ENCODE measurements at places on chromosomes 7 and 10. TPM values are rescaled to one million over a fixed set of nuclear protein-coding genes. Genes with fewer than 3 reads are reported as not detected.

Gene STN1
- 29.2 TPM for total RNA-seq

Gene PSPH
- total RNA-seq = 25.6 TPM

Gene TRPV5
- 0.34 TPM for total RNA-seq

Gene LLCFC1
- total RNA-seq = not detected

Gene H2BK1
- not detected for total RNA-seq

Gene NACAD
- 6.8 TPM for total RNA-seq

DNA sequence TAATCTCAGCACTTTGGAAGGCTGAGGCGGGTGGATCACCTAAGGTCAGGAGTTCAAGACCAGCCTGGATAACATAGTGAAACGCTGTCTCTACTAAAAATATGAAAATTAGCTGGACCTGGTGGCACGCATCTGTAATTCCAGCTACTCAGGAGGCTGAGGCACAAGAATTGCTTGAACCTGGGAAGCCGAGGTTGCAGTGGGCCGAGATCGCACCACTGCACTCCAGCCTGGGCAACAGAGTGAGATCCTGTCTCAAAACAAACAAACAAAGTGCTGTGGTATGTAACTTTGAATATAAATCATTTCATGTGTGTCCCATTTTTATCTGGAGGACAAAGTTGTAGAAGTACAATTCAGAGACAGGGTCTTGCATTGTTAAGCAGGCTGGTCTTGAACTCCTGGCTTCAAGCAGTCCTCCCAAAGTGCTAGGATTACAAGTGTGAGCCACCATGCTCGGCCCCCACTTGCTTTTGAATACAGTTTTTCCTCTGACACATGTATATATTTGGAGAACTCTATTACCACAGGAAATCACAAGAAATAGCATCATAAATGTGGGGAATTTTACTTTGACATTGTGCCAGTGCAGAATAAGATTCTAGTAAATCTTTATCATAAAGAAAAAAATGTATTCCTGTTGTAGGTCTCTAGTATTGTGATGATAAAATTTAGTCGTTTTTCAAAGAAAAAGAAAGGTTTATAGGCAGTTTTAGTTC lies 32.6 kb downstream of the PTPN12 start:
- no peaks in the 10 kb centered on the region for H3K4me1 ChIP-seq
- no peak overlapping the region for H3K27ac ChIP-seq
- no peak overlapping the region for H3K4me3 ChIP-seq
- H3K36me3 ChIP-seq = no peaks in the 10 kb centered on the region
- H3K27me3 ChIP-seq = no peaks in the 10 kb centered on the region

DNA sequence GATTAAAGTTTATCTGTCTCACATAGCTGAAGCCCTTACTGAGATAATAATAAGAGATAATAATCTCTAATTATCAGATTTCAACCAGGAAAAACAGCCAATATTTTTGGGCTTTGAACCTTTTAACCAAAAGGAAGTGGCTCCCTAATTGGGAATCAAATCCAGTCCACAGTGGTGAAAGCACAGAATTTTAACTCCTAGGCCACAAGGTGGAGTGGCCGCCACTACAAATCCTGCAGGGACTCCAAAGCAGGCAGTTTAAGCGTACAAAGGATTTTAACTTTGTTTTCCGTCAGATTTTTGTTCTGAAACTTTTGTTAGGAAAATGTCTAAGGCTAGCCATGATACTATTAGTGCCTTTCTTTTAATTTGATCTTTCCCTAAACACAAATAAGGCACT lies 99.6 kb upstream of the CCNY start:
- no peak overlapping the region for H3K4me3 ChIP-seq
- H3K36me3 ChIP-seq = no peaks in the 10 kb centered on the region
- no peak for DNase-seq
- H3K27me3 ChIP-seq = no peaks in the 10 kb centered on the region
- H3K27ac ChIP-seq = no peak overlapping the region
- no peaks in the 10 kb centered on the region for H3K4me1 ChIP-seq

DNA sequence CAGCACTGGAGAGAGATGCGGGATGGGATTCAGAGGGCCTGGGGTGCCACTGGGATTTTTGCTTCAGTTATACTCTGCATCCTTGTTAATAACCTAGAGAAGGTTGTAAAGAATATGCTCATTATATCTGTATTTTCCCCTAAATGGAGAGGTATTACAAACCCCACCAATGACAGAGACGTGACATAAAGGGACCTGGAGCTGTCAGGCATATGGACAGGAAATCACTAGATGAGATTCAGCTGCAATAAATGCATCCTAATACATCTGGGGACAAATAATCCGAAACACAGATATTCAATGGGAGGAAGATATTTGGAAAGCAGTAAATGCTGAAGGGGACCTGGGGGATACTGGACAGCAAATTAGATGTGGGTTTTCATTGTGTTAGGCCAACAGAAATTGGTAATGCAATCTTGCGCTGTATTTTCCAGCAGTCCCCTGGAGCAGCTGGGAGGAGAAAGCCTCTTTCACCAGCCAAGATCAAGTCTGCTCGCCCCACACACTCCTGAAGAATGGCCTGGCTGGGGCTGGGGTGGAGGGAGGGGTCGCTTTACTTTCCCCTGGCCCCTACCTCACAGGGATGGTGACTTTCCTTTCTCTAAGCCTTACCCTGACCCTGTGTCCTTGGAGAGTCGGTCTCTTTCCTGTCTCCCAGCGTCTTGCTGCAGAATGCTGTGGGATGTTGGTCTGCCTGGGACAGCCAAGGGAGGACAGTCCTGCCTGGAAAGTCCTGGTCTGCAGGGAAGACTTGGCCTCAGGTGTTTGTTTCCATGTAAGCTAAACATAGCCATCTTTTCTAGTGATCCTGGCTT lies 653.8 kb downstream of the LRMDA start:
- peak overlapping the region; percentile 67 for H3K27ac ChIP-seq
- H3K36me3 ChIP-seq = no peaks in the 10 kb centered on the region
- H3K27me3 ChIP-seq = no peaks in the 10 kb centered on the region
- DNase-seq = no peak

DNA sequence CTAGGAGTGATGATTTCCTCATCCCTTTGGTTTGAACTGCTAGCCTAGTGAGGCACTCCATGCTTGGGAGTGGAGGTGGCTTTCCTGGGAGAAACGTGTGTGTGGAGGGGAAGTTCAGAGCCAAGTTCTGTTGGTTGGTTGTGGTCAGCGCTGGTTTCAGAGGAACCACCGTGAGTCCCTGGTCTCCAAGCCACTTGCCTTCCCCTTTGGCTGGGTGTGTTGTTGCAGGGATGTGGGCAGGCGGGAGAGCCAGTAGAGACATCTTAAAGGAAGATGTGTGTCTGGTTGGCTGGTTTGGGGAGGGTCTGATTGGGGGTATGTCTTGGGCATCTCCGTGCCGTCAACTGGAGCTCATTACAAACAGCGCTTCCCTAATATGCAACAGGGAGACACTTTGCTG lies 130.8 kb upstream of the TCF7L2 start:
- H3K4me3 ChIP-seq = no peak overlapping the region
- H3K27ac ChIP-seq = no peak overlapping the region

- H3K4me3 ChIP-seq = no peak overlapping the region
- H3K27me3 ChIP-seq = no peaks in the 10 kb centered on the region
- H3K36me3 ChIP-seq = no peaks in the 10 kb centered on the region
- no peaks in the 10 kb centered on the region for H3K4me1 ChIP-seq
- H3K27ac ChIP-seq = no peak overlapping the region
These were observed 79.3 kb upstream of the SLC25A13 start for GRCh38 chr7:96401200-96401599.

DNA sequence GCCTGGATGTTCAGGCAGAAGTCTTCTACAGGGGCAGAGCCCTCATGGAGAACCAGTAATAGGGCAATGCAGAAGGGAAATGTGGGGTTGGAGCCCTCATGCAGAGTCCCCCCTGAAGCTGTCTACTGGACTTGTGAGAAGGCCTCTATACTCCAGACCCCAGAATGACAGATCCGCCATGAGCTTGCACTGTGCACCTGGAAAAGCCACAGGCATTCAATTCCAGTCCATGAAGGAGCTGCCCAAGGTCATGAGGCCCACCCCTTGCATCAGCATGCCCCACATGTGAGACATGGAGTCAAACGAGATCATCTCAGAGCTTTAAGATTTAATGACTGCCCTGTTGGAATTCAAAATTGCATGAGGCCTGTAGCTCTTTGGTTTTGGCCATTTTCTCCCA lies 4.9 kb upstream of the ZNF679 start:
- no peak for DNase-seq
- H3K27ac ChIP-seq = no peak overlapping the region
- no peaks in the 10 kb centered on the region for H3K27me3 ChIP-seq
- H3K36me3 ChIP-seq = no peaks in the 10 kb centered on the region
- H3K4me3 ChIP-seq = no peak overlapping the region

GRCh38 chr10:29241925-29242324 lies 46.9 kb upstream of the LYZL1 start:
- H3K27me3 ChIP-seq = no peaks in the 10 kb centered on the region
- no peaks in the 10 kb centered on the region for H3K36me3 ChIP-seq
- no peak overlapping the region for H3K4me3 ChIP-seq
- H3K27ac ChIP-seq = no peak overlapping the region
- DNase-seq = no peak

- no peaks in the 10 kb centered on the region for H3K36me3 ChIP-seq
- H3K4me1 ChIP-seq = no peaks in the 10 kb centered on the region
- H3K27ac ChIP-seq = no peak overlapping the region
- H3K27me3 ChIP-seq = no peaks in the 10 kb centered on the region
- DNase-seq = no peak
These were observed 158.8 kb downstream of the ANK3 start for GRCh38 chr10:60230892-60231291.

GRCh38 chr7:98423043-98423442 lies 22.2 kb upstream of the BAIAP2L1 start:
- H3K27me3 ChIP-seq = no peaks in the 10 kb centered on the region
- no peak overlapping the region for H3K27ac ChIP-seq
- no peaks in the 10 kb centered on the region for H3K36me3 ChIP-seq
- no peaks in the 10 kb centered on the region for H3K4me1 ChIP-seq
- no peak for DNase-seq

DNA sequence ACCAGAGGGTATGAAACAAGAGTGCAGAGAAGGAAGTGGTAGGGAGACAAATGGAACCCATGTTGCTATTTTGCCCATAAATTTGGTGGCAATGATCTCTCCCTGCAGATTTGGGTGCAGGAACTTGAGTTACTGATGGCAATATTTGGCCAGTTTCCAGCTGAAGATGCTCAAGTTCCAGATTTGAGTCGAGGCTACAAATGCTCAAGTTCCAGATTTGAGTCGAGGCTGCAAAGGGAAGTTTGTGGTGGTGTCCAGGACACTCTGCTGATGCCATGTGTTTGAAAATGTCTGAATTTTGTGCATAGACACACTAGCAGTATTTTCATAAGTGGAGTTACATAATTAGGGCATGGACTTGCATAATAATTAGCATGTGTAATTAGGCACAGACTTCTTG lies 40.8 kb downstream of the TBXAS1 start:
- H3K27me3 ChIP-seq = no peaks in the 10 kb centered on the region
- no peaks in the 10 kb centered on the region for H3K4me1 ChIP-seq
- H3K4me3 ChIP-seq = no peak overlapping the region
- no peaks in the 10 kb centered on the region for H3K36me3 ChIP-seq

DNA sequence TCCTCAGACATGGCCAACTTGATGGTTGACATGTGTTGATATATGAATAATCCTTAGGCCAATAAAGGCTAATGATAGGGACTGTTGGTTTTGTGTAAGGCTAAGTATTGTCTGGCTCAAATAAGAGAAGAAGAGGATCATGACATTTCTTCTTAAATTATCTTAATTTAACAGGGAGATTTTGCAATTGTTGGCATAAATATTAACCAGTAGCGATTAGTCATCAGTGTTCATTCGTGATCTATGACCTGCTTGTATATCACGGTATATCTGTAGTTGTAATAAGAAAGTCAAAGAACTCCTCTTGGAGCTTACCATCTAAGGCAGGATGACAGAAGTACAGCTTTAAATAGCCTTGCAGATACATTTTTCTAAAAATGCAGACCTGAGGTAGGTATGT lies 196.4 kb downstream of the CREB5 start:
- H3K4me3 ChIP-seq = no peak overlapping the region
- no peak for DNase-seq
- H3K27me3 ChIP-seq = no peaks in the 10 kb centered on the region
- H3K4me1 ChIP-seq = no peaks in the 10 kb centered on the region
- no peak overlapping the region for H3K27ac ChIP-seq
- H3K36me3 ChIP-seq = no peaks in the 10 kb centered on the region

DNA sequence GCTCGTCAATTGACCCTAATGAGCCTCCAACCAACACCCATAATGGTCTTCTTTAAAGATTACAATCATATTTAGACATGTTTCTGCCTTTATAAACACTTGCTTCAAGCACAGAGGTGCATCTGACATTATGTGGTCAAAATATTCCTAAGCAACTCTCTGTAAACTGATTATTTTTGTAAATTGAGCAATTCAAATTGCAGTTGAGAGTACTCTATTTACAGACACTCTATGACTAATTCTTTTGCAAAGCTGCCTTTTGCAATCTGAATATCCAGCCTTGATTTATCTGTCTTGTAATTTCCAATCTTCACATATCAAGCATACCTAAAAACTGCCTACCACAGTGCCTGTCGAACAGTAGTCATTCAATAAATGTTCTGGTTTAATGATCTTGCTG lies 112.0 kb downstream of the PDE1C start:
- H3K36me3 ChIP-seq = no peaks in the 10 kb centered on the region
- no peaks in the 10 kb centered on the region for H3K27me3 ChIP-seq
- H3K4me1 ChIP-seq = no peaks in the 10 kb centered on the region
- no peak overlapping the region for H3K27ac ChIP-seq
- DNase-seq = no peak
